ENCODE measurements at places on chromosomes 3 and 15.

- no peak for DNase-seq
These were observed 56.3 kb upstream of the CHD2 start for GRCh38 chr15:92843814-92844213.

- no peak for DNase-seq
These were observed 87.2 kb downstream of the MB21D2 start for GRCh38 chr3:192830291-192831110.

DNA sequence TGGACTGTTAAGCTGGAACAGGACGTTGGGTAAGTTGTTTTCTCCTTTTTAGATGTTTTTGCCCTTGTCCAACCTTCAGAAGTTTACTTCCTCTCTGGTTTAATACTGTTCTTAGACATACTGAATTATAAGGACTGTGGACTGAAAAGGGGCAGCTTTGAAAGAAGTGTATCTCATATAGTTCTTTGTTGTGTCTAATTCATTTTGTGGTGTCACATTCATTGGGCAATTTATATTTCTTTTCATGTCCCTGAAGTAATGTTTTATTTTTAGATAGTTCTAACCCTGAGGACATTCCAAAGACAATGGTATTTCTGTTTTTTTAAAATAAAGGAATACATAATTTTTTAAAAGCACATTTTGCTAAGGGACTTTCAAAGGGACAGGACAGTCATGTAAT, 45.2 kb downstream of the TMEM108 start:
- no peak for DNase-seq

DNA sequence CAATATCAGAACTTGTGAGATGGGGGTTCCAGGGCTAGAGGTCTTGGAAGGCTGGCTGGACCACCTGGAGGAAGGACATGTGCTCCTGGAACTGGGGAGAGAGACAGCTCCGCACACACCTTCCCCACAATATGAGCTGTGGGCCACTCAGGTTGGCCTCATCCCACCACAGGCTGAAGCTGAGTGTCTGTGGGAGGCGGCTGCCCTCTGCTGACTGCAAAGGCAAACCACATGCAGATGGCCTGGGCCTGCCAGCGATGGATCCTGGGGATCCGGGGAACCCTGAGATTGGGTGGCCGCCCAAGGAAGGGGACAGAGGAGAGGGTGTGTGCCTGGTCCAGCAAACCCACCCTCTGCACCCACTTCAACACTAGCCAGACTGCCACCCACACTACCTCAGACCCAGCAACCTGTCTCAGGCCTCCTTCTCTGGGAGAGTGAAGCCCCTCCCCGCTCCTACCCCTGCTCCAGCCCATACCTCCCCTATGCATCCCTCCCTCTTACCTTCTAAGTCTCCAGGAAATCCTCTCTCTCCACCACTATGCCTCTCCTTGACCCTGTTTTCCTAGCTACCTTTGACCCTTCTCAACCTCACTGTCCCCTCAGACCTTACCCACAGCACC, 44.8 kb downstream of the CYP11A1 start:
- no peak for DNase-seq

DNA sequence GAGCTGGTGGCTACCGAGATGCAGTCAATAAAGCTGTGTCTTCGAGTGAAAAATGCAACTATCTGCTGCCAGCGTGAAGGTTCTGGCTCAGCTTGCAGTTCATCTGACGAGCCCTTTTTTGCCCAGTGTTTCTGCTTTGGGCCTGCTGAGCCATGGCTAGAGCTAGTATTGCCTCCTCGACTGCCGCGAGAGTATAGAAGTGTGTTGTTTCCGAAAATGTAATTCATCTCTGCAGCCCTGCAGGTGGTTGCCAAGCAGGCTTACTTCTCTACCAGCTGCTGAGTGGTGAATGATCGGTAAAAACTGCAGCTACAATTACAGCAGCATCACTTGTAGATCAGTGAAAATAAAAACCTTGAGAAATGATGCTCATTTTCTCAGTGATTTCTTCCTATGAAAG, 114.8 kb downstream of the DLG1 start:
- no peak for DNase-seq

DNA sequence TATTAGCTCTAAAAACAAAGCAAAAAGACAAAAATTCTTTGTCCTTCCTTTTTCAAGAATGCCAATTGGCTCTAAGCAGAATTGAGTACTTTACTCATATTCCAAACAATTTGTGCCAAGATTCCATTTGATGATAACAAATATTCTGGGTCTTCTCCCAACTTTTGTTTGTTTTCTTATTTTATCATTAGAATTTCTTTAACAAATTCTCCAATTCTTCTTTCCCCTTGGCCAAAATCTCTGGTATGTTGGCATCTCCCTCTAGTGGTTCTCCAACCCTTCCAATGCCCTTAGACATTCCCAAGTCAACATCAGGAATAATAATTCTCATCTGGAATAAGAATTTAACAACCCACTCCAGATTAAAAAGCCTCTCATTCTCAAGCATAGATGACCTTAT, 5.3 kb downstream of the CPOX start:
- no peak for DNase-seq

- no peak for DNase-seq
These were observed 1.4 kb downstream of the MFGE8 start for GRCh38 chr15:88911766-88912118.

GRCh38 chr15:33328106-33328505, 17.3 kb downstream of the RYR3 start:
- no peak for DNase-seq

- no peak for DNase-seq
These were observed 223.4 kb downstream of the ATP8B4 start for GRCh38 chr15:49895347-49896223.

GRCh38 chr3:10435850-10436249, 69.5 kb downstream of the ATP2B2 start:
- no peak for DNase-seq

GRCh38 chr3:71987828-71988227, 202.9 kb upstream of the PROK2 start:
- no peak for DNase-seq

DNA sequence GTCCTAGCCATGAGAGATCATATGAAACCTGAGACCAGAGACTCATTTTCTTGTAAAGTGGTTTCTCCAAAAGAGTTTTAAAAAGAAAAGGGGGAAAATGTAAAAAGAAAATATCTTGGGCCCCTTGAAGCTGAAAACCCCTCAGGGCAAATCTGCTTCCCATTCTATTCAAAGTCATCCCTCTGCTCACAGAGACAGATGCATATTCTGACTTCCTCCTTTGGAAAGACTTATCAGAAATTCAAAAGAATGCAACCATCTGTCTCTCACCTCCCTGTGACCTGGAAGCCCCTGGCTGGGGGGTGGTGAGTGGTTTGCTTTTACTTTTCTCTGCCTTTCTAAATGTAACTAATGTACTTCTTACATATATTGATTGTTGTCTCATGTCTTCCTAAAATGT, 1154.8 kb downstream of the NSUN3 start:
- DNase-seq = no peak

DNA sequence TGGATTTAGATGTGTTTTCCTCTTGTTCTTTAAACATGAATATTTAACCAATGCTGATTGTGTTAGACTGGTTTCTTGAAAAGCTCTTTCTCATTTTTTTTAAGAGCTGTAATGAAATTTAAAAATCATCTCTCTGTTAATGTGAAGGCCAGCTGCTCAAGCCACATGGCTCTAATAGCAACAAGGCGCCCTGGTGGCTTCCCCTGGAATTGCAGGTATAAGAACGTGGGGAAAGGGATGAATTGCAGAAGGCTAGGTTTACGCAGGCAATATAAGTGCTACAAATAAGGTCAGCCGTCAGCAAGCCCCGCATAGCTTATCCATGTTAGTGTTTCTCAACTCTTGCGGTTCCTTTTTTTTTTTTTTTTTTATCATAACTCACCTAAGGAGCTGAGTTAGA, 108.5 kb downstream of the SAMMSON start:
- peak; percentile 33 for DNase-seq

DNA sequence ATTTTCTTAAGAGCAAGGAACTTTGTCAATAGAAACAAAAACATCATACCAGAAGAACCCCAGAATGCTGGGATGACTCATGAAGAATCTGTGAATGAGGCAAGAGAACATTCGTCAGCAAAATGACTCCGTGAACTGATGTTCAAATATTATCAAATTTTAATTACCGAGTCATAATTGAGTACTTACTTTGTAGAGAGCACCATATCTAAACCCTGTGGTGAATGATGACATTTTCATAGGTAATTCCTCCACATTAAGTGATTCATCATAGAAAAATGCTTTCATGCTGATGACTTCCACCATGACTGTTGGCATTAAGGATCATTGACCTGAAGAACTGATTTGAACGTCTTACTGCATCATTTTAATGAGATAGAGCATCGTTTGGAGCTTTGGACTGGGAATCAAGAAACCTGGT, 56.3 kb downstream of the PPARG start:
- DNase-seq = no peak

- DNase-seq = no peak
These were observed 1.1 kb upstream of the MGLL start for GRCh38 chr3:127823426-127823857.

DNA sequence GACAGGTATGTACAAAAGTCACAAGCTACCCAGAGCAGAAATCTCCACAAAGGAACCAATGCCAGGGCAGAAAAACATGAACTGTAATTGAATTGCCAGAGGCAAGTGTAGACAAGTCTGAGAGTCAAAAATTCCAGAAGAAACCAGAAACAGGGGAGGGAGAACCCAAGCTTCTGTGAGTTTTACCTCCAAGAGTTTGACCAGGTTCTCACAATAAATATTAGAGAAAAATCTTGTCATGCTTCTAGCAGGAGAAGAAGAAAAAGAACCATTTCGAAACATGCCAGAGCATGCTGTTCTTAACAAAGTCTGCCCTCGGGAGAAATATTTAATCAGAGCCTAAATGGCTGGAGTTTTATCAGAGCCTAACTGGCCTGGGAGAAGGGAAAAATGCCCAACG, 32.5 kb upstream of the AP3B2 start:
- DNase-seq = no peak

DNA sequence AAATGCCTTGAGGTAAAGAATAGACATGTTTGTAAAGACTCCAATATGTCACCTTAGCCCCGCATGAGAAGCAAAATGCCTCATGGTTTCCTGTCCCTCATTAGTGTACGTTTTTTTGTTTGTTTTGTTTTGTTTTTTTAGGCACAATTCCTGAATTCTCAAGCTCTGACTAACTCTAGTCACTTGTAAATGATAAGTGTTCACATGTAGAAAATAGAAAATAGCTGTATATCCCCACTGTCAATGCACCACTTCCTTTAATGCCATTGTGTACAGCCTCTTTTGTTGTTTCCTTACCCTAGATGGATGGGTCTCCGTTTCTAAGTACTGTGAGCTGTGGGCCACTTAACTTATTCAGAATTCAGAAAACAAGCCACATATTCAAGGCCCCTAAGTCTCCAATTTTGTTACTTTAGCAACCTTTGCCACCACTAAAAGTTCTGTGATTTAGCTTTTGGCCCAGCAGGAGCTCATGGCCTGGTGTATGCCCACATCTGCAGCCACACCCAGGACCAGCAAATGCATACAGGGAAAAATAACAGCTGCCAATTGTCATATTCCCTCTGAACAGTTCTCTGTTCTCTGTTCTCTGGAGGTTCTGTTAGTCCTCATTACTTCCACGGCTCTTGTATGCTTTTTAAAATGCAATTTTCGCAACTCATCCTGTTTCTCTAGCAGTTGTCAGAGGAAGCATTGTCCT, 655.5 kb downstream of the GBE1 start:
- DNase-seq = no peak

DNA sequence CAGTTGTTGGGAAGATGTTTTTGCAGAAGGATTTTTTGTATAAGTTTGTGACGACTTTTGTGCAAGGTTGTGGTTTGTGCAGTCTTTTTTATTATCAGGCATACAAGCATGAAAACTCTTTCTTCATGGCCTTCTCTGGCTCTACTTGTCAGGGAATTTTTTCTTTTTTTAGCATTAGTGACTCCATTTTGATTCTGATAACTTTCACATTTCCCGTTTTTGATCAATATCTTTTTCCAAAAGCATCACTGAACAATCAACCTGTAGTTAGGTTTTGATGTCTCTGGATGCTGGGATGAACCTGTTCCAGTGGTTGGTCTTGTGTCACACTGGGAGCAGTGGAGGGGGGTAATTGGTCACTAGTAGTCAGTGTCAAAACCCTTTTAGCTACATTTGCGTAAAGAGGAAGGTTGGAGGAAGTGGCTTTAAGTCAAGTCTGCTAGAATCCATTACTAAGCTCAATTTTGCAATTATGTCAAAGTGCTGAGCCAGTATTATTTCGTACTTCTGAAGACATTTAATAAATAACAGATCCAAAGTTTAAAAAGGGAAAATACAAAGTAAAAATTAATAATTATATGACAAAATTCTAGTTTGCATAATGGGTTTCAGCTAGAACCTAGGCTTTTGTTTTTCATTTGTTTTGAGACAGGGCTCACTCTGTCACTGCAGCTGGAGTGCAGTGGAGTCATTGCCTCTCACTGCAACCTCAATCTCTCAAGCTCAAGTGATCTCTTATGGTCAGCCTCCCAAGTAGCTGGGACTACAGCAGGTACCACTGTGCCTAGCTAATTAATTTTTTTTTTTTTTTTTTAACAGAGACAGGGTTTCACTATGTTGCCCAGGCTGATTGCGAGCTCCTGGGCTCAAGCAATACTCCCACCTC, 18.8 kb upstream of the CFAP161 start:
- DNase-seq = no peak

GRCh38 chr3:105653166-105653565, 215.6 kb downstream of the CBLB start:
- DNase-seq = peak; percentile 1

DNA sequence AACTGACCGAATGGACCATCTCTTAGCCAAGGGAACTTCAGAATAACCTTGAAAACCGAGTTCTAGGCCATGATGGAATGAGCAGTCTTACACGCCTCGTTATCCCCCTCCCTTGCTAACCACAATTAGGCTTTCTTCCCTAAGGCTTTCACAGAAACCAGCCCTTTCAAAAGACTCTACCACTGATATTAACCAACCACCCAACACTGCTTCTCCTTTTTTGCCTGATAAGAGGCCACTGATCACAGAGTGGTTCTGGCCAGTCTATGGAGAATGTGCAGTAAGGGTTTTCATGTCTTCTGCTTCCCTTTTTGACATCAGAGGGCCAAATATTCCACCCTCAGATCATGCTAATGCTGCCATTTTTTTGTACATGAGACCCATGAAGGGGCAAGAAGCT, 59.3 kb downstream of the MCF2L2 start:
- DNase-seq = no peak

GRCh38 chr3:11553436-11554235, 90.1 kb downstream of the VGLL4 start:
- DNase-seq = no peak

DNA sequence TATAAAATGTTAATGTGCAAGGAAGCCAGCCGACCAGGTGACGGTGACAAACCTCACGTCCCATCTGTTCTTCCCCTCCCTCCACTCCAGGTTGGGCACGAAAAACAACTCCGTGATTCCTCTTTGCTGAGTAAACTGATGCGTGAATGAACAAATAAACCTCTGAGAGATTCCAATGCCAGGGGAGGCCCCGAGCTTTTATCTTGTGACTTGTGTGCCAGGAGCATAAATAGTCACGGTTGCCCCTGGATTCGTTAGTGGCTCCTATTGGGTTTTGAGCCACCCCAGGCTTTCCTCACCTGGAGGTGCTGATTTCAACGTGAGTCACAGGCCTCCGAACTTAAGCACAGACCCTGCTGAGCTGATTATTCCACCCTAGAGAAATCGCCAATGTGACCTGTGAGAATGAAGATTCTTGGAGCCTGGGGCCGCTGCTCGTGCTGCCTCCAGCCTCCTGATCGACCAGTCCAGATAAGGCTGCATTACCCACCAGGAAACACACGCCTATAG, 119.2 kb downstream of the SHQ1 start:
- no peak for DNase-seq

Measured in iPS DF 6.9 (cell line).